ENCODE measurements at places on chromosomes 6 and 20. TPM values are rescaled to one million over a fixed set of nuclear protein-coding genes. Genes with fewer than 3 reads are reported as not detected.

Gene WFDC10A
- total RNA-seq = not detected

DNA sequence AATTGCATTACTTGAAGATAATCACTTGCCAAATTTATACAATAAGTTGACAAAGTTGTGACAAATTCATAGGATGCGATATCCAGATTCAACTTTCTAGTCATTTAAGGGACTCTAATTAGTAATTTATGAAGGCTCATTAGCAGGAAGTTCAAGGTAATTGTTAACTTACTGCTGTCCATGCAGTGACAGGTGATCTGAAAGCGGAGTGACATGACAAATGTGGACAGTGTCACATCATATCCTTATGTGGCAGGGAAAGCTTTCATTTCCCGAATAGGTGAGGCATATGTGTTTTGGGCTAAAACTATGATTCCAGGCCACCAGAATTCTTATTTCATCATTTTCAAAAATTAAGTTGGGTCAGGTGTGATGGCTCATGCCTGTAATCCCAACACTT is 115.9 kb upstream of the BMP2 start:
- DNase-seq = no peak

DNA sequence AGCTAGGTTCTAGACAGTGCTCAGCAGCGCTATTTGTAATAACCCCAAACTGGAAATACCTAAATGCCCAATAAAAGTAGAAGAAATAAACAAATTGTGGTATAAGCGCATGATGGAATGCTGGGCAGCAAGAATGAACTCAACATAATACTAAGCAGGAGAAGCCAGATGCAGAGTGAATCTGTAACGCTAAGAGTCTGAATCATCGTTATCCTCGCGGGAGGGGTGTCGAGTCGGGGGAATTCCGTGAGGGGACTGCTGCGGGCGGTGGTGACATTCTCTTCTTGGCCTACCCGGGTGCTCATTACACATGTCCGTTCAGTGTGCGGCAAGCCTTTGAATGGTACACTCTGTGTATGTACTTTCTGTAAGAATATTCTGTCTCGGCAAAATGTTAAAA is 83.7 kb downstream of the SULF2 start:
- no peak for DNase-seq

Gene MYB
- 0.15 TPM for total RNA-seq

DNA sequence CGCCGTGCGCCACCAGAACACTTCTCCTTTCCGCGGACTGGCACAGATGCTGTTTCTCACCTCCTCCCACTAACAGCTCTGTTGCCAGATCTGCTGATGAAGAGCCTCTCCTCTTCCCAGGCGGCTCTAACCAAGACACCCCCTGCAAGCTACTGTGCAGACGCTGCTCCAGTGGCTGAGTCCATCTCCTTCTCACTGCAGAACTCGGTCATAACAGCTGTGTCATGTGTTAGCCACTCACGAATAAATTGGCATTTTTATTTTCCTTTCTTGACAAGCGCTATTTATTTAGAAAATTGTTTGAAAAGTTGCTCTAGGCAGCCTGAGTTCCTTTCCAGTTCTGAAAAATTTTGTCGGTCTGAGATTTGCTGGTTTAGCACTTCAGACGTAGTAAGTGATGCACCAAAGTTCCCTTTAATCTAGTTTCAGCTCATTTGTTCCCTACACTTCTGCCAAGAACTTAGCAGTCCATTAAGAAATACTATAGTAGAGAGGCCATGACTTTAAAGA is 12.8 kb upstream of the PLEKHG1 start:
- no peak for DNase-seq

- DNase-seq = no peak
Observed at GRCh38 chr6:99241905-99242534, 107.5 kb downstream of the FAXC start.

Gene FAM209B
- total RNA-seq = not detected

GRCh38 chr6:101392586-101393230 is 800 bp upstream of the GRIK2 start:
- DNase-seq = no peak

GRCh38 chr6:32164295-32164694 is at the start of gene EGFL8:
Gene EGFL8, plus strand, starts transcription at chr6:32164595. Its CDS starts 1,571 bp downstream, at chr6:32166166.
- no peak for DNase-seq

- DNase-seq = no peak
Observed at GRCh38 chr6:142925575-142926110, 19.3 kb downstream of the HIVEP2 start.

GRCh38 chr6:129507846-129508245 is 202.1 kb downstream of the ARHGAP18 start:
- DNase-seq = no peak

All from left ventricle myocardium superior (tissue), 1 donor.